Right renal pelvis (tissue), 4 donors: ENCODE measurements at places on chromosomes 5 and 9. TPM values are rescaled to one million over a fixed set of nuclear protein-coding genes. Genes with fewer than 3 reads are reported as not detected.

Gene ZNF658
- polyA plus RNA-seq: 7.8 TPM

- DNase-seq: no peak
Observed at GRCh38 chr5:66337626-66338226, 193.6 kb downstream of the SREK1 start.

DNA sequence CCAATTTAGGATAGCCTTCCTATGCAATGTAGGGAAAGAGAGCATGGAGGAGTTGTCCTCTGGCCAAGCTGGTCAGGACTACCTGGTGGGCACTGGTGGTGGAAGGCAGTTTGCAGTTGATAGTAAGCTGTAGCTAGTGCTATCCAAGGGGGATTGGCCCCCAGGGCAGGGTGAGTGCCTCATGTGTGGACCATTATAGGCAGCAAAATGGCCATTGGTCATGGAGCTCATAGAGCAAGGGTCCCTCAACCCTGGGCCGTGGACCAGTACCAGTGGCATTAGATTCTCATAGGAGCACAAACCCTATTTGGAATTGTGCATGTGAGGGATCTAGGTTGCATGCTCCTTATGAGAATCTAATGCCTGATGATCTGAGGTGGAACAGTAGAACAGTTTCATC is 139.3 kb downstream of the ZSWIM6 start:
- DNase-seq: no peak

Gene GRPEL2
- polyA plus RNA-seq: 21.0 TPM

DNA sequence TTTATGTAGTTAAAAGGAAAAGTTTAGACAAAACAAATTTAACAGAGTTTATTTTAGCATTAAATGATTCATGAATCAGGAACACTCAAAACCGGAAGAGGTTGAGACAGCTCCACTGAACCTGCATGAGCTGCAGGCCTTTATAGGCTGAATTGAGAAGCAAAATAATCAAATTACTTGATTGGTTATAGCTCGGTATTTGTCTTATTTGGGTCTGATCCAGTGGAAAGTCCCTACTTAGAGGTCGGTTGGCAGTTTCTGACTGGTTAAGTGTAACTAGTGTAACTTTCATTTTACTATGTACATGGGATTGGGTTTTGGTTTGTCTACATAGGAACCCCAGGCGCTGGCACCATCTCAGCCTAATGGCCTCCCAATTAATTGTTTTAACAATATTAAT is 74.1 kb upstream of the PIK3R1 start:
- DNase-seq: no peak

GRCh38 chr9:13213337-13213736 is 66.2 kb downstream of the MPDZ start:
- DNase-seq: peak; percentile 1

DNA sequence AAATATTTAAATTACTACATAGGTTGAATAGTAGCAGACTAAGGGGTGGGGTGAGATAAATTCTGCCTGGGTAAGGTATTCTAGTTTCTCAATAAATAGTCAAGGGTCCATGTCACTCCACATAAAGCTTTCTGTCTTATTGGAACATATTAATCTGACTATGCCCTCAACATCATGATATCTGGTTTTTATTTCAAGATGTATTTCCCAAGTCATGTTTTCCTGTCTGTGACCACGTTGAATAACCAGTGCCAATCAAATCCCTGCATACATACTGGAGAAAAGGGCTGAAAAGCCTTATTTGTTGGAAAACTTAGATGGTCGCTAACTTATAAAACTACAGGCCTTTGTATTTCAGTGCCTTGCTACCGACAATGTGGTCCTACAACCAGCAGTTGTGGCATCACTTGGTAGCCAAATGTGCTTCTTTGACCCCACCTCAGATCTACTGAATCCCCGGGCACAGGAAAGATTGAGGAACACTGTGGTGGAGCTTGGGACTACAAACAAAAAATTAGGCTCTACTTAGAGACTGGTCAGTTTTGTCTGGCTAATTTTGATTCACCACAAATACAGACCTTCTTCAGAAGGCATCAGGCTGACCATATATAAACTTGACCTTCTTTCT is 39.4 kb downstream of the ALDH1A1 start:
- DNase-seq: no peak

Gene SMIM32
- 12.5 TPM for polyA plus RNA-seq

DNA sequence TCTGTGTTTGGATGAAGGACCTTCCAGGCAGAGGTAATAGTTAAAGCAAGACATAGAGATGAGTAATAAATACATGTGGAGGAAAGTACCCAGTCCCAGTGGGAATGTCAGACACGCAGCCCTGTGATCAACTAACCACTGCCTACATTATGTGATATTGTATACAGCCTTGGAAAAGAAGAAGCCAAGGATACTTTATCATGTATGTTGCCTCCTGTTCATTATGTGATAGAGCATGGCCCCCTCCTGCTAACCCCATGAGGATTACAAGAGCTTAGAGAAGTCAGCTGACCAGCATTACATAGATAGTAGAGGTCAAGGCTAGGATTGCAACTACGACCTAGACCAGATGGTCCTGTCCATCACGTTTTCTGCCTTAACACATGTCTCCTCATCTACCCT is 497.0 kb upstream of the TNC start:
- no peak for DNase-seq

GRCh38 chr9:114722081-114722621 is 40.2 kb upstream of the TEX48 start:
- no peak for DNase-seq

GRCh38 chr9:124863371-124863871 is 1.5 kb downstream of the ARPC5L start:
- DNase-seq: no peak

Gene SPATA24
- 9.6 TPM for polyA plus RNA-seq

Gene PCDHB4
- 1.5 TPM for polyA plus RNA-seq

Gene INIP
- 28.0 TPM for polyA plus RNA-seq

DNA sequence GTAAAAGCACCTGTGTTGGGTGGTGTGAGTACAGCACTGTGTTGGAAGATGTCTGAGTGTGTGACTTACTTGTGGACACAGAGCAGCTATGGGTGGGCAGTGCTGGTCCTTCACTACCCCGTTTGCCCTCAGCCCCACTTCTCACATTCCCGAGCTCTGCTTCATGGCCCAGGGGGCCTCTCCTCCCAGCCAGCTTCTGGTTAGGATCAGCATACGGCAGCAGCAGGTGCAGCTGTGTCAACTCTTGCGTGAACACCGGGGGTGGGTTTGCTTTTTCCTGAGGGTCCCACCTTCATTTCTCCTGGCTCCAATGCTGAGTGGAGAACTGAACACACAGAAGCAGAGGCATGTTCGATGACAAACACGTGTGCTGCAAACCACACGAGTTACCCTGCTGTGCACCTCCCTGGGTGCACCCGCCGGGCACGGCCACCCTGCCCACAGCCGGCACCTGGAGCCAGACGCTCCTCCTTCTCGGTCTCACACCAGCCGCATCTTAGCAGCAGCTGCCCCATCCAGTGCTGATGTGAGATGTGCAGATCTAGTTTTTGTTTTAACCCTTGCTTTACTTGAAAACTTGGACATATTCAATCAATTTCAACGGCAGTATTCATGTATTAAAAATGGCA is 14.9 kb upstream of the SLC6A3 start:
- DNase-seq: no peak

Gene BRINP1
- 7.1 TPM for polyA plus RNA-seq

DNA sequence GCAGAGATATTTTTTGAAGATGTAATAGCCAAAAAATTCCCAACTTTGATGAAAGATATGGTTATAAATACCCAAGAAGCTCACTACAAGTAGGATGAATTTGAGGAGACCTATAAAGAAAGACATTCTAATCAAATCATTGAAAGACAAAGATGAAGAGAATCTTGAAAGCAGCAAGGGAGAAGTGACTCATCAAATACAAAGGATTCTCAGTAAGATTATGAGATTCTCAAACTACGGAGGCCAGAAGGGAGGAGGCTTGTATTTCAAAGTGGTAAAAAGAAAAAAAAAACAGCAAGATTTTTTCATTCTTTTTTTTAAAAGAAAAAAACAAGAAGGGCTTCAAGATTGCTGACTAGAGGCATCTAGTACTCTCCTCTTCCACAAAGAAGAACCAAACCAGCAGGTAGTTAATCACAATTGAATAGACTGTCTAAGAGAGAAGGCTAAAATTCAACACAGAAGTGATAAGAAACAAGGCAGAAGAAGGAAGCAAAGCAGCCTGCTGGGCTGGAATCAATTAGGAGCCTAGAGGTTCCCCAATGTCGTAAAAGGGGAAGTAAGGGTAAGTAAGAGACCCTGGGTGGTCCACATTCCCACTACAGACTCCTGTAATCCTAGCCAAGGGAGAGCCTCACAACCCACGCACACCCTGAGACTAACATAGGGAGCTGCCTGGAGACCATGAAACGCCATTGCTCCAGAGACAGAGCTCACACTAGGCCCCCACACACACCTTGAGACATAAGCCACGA is 59.1 kb upstream of the NIPAL4 start:
- no peak for DNase-seq

Gene OR13C3
- not detected for polyA plus RNA-seq

DNA sequence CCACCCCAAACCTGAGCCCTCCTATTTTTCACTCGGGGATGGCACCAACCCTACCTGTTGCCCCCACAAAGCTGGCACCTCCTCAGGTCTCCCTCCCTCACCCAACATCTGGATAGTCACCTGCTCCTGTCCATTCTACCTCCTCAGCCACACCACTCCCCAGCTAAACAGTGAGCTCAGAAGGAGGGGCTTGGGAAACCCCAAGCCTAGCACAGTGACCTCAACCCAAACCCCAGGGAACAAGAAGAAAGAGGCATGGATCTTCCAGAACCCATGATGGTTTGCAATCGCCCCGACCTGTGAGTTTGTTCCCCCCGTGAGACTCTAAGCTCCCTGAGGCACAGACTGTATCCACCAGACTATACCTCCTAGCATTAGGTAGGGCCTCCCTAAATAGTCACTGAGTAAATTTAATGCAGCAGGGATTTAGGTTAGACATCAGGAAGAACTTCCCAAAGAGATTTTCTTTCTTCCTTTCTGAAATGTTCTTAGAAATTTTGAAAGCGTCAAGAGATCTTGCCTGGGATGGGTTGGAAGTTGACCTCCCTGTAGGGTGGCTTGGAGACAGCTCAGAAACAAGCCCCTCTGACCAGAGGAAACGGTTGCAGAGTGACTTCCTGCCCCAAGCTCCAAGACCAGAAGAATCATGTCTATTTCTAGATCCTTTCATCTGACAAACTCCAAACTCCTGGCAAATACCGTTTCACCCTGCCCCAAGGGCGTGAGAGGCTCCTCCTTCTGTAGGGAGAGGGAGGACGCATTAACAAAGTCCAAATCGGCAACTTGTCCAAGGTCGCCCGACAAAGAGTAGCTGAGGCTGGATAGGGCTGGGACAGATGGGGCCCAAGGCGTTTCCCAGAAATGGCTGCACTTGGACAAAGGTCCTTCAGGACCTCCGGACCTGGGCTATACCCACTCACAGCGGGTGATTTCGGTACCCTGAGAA is 4.1 kb downstream of the FIBCD1 start:
- DNase-seq: no peak

Gene TCF7
- 14.6 TPM for polyA plus RNA-seq

Gene HRCT1
- polyA plus RNA-seq: 0.43 TPM

DNA sequence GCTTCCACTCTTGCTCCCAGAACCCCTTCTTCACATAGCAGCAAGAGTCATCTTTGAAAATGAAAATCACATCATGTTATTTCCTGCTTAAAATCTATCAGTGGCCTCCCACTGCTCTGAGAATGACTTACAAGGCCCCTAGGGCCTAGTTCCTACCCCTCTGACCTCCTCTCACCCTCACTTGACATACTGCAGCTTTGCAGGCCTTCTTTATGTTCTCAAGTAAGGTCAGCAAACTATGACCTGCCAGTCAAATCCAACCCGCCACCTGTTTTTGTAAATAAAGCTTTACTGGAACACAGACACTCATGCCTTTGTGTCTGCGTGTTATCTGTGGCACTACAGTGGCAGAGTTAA is 185.7 kb downstream of the NR3C1 start:
- no peak for DNase-seq

GRCh38 chr5:120605325-120606079 is 141.4 kb downstream of the PRR16 start:
- DNase-seq: no peak

- no peak for DNase-seq
Observed at GRCh38 chr9:107615321-107615720, 125.8 kb upstream of the KLF4 start.
